ENCODE measurements at places on chromosomes 7 and 10.

- DNase-seq = no peak
Measured at GRCh38 chr7:78863281-78863680, 590.2 kb downstream of the MAGI2 start.

- DNase-seq = no peak
Measured at GRCh38 chr7:74173491-74173865, 678 bp upstream of the EIF4H start.

DNA sequence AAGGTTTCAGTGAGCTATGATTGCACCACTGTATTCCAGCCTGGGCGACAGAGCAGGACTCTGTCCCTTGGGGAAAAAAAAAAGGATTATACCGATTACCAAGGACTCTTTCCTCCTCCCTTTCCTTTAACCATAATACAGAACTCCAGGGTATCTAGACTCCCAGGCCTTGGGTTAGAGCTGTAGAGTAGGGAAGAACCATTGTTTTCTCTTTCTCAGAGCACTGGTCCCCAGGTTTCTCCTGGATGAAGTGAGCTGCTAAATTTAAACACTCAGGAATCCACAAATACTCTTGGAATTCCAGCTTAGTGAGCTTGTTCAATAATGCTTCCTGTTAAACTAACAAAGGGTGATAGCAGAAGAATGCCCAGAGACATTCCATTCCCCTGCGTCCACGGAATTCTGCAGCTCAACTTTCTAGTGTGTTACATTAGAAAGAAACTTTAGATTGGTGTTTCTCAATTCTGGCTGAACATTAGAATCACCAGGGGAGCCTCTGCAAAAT is 14.6 kb upstream of the RPEL1 start:
- DNase-seq = peak; percentile 84

GRCh38 chr10:118045837-118046394 is 825 bp downstream of the RAB11FIP2 start:
- no peak for DNase-seq

- DNase-seq = no peak
Measured at GRCh38 chr7:80106498-80107113, 28.0 kb upstream of the GNAI1 start.

DNA sequence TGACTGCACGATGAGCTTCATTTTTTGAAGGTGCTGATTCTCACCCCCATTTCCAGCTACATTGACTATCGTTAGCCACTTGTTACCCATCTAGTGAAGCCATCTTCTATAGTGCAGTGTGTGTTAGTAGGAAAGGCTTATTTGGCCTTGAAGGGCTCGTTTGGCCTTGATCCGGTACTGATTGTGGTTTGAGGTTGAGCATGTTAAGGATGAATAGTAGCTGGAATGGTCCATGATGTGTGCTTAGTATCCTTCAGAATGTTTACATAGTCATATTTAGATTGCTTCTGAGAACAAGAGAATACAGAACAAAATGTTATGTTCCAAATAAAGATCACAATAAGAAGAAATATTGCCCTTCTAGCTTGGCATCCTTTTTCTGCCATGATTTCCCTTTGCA is 591.5 kb downstream of the AUTS2 start:
- DNase-seq = no peak

DNA sequence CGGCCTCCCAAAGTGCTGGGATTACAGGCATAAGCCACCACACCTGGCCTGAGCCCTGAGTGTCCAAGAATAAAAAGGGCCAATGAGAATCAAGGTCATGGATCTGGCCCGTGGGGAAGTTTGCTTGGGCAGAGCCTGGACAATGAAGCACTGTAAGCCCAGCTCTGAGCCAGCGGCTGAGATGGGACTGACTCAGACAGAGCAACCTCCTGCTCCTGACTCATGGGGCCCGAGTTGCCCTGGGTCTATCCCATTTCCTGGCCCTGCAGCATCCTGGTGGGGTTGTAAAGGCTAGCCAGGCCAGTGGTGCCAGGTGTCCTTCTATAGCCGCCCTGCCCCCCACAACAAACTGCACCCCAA is 5.2 kb upstream of the MYH16 start:
- DNase-seq = peak; percentile 19

- DNase-seq = no peak
Measured at GRCh38 chr10:35216303-35216905, 89.8 kb downstream of the CREM start.

GRCh38 chr7:5424749-5425506 is 1.3 kb upstream of the TNRC18 start:
- no peak for DNase-seq

DNA sequence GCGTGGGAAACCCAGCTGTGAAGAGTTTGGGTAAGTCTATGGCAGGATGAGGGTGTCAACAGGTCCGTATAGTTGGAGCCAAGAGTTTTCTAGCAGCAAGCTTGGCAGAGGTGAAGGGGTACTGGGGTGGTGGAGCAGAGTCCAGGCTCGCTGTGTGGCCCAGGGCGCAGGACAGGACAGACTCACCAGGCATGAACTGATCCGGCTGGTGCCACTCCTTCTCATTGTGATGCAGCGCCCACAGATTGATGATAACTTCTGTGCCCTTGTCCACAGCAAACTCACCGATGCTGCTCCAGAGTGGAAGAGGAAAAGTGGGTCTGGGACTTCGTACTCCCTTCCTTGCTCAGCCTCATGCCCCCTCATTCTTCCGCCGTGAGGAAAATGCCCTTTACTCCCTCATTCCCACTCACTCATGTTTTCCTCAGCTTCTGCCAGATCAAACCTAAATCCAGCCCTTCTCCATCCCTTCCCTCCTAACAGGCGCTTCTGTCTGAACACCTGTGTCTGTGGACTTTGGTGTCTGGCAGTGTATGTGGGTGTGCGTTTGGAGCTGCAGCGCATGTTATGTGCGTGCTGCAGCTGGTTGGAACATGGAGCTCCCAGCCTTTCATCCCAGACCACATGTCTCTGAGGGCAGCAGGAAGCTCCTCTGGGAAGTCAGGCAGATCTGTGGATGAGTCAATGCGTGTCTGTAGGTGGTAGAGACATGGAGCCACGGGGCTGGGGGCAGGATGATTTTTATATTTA is 5.7 kb downstream of the CYP17A1 start:
- no peak for DNase-seq

DNA sequence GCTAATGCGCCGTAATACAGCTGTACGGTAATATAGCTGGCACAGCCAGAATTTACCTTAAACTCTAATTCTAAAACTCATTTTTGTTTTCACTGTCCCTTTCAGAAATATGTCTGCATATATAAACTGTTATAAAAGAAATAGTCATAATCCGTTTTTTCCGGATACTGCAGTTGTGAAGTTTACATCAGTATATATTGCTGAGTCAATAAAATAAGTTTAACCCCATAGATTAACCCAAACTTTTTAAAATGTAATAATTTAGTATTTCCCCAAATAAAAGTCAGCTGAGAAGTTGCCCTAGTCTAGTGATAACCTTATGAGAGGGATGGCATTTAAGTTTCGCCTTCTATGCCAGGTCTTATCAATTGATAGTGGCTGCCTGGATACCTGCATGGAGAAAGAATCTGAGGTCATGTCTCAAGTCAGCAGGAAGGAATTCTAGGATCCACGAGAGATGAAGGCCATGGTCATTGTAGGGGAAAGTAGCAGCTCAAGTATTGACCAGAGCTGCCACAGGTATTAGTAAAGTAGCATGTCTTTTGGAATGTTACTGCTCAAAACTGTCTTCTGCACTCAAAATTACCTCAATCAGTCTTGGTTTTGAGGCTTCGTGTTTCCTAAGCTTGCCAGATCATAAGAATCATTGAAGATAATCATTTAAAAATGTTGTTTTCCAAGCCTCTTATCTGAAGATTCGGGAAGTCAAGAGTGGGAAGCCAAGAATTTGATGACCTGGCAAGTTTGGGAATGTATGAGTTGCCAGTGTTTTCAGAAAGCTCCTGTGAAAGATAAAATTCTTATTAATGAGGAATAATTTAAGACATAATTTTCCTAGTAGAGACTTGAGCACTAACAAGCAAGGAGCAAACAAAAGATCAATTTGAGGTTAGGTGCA is 10.8 kb downstream of the PRPS1L1 start:
- no peak for DNase-seq

GRCh38 chr7:134645935-134646334 is 718 bp upstream of the BPGM start:
- no peak for DNase-seq

DNA sequence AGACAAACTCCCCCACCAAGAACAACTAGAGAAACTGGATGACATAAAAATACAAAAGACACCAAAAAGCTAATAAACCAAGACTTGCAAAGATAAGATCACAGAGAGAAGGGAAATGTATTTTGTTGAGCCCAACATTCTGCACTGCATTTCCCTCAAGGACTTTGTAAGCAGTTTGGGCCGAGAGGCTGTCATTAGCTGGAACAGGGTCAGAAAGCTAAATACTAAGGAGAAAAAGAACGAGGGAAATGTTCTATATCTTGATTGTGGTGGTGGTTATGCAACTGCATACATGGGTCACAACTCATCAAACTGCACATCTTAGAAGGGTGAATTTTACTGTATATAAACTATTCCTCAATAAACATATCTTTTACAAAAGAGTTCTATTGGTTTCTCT is 315.0 kb downstream of the IPMK start:
- DNase-seq = no peak

DNA sequence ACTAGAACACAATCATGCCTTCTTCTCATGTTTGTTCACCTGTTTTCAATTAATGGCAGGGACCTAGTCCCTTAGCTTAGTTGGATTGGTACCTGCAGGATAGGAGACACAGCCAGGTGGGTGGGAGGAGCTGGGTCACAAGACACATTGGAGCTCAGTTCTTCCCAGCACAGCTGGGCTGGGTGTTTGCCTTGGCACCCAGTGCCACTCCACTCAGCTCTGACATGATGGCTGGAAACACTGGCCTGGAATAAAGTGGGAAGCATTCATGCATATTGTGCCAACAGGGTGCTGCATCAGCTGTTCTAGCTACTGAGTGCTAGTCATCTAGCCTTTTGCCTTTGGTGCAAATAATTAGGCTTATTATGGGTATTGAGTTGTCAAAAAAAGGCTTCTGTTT is 226.1 kb downstream of the PTEN start:
- no peak for DNase-seq

- DNase-seq = no peak
Measured at GRCh38 chr7:108380517-108380916, 75.7 kb downstream of the NRCAM start.

DNA sequence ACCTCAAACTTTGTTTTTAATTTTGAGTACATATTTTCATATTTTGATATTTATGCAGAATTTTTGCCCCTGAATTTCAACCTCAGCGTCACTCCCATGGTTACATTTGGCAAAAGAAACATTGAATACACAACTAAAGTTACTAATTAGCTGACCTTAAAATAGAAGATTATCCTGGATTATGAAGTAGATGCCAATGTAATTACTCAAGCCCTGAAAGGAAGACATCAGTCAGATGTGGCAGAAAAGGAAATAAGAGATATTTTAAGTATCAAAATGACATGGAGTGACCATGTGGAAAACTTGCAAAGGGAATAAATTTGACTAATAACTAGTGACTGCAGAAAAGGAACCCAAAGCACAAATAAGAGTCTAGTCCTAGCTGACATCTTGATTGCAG is 701.3 kb upstream of the KCND2 start:
- no peak for DNase-seq

- DNase-seq = no peak
Measured at GRCh38 chr7:32865448-32866030, 26.0 kb downstream of the KBTBD2 start.

- DNase-seq = no peak
Measured at GRCh38 chr10:75375838-75376237, 25.7 kb downstream of the ZNF503 start.

DNA sequence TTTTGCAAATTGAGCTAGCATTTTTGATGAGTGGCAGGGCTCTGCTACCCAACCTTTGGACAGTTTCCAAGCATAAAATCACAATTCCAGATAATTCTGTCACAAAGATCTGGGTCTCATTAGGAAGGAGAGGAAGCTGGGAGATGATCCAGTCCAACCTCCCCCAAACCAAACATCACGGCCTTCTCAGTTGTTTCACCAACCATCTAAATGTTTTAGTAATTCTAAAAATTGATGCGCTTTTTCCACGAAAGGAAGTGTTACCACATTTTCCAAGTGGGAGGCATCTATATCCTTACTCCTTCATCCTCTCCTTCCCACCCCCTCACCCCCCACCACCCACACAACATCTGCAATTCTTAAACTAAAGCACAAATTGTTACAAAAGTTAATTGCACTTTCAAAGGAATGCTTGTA is 108.3 kb downstream of the EGFR start:
- no peak for DNase-seq

GRCh38 chr7:142796501-142797390 is 26.0 kb downstream of the PRSS2 start:
- DNase-seq = no peak

GRCh38 chr7:116328161-116328560 is 117.8 kb downstream of the TES start:
- DNase-seq = no peak

- no peak for DNase-seq
Measured at GRCh38 chr10:7365027-7365745, 45.6 kb downstream of the SFMBT2 start.

- DNase-seq = peak; percentile 88
Measured at GRCh38 chr7:29622335-29623265, 59.0 kb downstream of the PRR15 start.

DNA sequence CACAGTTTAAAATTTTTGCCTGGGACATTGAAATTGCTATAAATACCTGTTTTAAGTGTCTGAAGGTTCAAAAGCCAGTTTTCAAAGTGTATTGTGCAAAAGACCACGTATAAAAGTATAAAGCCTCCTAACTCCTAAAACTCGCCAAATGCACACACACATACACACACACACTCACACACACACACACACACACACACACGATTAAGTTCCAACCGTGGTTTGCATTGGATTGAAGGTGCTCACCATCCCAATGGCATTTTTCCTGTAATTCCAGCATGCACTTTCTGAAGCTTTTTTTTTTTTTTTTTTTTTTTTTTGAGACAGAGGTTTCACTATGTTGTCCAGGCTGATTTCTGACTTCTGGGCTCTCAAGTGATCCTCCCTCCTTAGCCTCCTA is 2.8 kb upstream of the RGS10 start:
- no peak for DNase-seq

DNA sequence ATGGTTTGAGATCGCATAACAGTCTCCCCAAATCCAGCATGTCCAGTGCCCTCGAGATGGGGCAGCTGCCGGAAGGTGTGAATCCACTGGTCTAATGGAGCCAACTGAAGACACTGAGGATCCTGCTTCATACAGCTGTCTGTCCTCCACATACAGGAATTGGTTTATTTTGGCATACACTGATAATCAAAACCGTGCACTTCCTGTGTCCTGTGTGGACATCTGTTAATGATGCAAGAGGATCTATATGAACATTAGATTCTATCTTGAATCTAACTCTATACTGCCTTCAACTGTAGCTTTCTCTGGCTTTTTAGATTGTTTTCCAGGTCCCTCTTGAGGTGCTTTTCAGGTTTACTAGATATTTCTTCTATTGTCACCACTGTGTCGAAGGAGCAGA is 3.0 kb upstream of the JAZF1 start:
- no peak for DNase-seq

Data from AG09319 (cell line).